NCI-H1436 treated with DMSO at 0.1 percent for 48 hours (cell line): ENCODE measurements at places on chromosomes 1 and 21.

DNA sequence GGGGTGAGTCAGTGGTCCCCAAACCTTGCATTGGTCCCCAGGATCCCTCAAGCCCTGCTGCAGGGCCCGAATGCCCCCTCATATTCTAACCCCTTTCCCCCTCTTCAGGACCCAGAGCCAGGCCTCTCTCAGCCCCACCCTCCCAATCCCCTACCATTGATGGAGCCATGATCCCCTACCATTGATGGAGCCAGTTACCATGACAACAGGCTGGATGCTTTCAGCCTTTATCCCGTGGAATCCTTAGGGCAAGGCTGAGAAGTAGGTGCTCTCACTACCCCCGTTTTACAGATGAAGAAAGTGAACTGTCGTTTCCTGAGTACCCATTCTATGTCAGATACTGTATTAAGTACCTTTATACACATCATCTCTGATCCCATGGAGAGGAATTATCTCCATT is 70.8 kb downstream of the EPHB2 start:
- DNase-seq: no peak

GRCh38 chr1:91805311-91805801 is 80.6 kb downstream of the TGFBR3 start:
- DNase-seq: no peak

DNA sequence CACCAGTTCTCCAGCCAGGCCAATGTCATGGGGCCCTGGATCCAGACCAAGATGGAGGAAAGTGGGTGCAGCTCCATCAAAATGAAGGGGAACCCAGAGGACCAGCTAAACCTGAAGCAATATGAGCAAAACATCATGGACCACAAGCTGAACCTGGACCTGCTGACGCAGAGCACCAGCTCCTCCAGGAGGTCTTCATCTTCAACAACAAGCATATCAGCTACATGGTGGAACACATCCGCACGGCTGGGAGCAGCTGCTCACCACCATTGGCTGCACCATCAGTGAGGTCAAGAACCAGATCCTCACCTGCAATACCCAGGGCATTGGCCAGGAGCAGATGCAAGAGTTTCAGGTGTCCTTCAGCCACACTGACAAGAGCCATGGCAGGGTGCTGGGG is 13.7 kb upstream of the EPHA10 start:
- no peak for DNase-seq

- no peak for DNase-seq
These were observed 13.4 kb upstream of the MTARC2 start for GRCh38 chr1:220734571-220735326.

GRCh38 chr1:200179126-200179780 is 151.7 kb downstream of the NR5A2 start:
- DNase-seq: no peak

DNA sequence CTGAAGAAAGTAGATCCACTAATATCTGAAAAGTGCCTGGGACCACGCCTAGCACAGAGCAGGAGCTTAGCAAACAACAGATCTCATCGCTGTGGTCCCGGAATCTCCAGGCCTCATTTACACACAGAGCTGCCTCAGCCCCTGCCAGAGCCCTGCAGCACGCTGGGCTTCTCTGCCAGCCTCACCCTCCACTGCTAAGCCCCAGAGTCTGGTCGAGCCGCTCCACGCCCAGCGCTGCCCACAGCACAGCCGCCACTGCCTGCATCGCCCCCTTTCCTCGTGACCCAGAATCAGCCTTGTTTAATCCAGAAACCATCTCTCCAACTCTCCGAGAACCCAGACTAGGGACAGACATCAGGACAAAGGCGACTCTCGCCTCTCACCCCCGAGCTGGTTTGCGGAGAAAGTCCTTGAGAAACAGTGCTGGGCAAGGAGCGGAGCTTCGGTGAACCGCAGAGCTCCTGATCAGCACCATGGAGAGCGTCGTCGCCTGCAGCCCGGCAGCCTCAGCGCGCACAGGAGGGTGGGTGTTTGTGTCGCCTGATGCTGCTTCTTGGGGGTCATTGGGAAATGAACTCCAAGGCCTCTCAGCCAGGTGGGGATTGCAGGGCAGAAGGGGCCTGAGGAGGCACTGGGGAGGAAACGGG is 145.1 kb downstream of the NPHP4 start:
- DNase-seq: no peak

DNA sequence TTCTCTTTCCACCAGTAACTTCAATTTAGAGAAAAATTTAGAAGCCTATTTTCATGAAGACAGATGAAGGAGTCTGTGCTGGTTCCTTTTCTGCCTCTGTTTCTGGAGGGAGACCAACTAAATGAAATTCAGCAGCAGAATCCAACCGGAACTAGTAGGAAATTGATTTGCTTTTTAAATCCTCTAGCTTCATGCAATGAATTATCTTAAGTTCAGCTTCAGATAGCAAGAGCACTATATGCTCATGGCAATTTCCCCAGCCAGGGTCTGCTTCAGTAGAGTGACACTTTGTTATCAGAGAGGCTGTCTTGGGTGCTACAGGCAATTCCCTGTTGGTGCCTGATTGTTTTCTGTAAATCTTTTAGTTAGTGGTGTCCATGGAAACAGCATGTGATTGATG is 189.7 kb downstream of the SLC35F3 start:
- DNase-seq: no peak

DNA sequence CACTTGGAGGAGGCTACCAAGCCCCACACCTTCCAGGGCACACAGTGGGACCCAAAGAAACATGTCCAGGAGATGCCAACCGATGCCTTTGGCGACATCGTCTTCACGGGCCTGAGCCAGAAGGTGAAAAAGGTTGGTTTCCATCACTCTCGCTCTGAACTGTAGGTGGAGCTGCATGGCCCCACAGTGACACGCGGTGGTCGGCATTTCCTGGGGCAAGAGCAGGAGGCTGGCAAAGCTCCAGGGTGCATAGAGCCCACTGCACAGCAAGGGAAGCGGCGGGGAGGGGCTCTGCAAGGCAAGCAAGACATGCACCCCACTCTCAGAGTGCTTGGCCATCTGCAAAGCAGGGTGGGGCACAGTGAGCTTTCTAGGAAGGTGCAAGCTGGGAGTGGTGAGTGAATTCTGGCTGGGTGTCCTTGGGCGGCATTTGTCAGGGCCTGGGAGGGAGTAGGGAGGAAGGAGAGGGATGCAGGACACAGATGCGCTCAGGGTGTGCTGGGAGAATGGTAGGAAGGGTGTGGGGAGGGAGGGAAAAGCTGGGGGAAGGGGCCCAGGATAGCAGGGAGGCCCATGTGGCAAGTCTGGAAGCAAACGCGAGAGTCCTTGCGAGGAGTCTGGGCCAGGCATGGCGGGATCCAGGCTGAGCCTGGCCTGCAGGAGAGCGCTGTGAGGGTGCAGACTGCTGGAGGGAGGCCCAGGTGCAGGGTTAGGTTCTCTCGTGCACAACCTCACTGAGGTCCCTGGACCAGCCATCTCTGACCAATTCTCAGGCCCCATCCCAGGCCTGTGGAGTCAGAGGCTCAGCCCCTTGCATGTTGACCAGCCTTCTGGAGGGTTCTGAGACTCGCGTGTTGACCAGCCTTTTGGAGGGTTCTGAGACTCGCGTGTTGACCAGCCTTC is 11.0 kb downstream of the TRPM2 start:
- no peak for DNase-seq
